ENCODE measurements at places on chromosomes 7 and 10.

GRCh38 chr7:36617408-36617807, 106.9 kb downstream of the AOAH start:
- DNase-seq: no peak

DNA sequence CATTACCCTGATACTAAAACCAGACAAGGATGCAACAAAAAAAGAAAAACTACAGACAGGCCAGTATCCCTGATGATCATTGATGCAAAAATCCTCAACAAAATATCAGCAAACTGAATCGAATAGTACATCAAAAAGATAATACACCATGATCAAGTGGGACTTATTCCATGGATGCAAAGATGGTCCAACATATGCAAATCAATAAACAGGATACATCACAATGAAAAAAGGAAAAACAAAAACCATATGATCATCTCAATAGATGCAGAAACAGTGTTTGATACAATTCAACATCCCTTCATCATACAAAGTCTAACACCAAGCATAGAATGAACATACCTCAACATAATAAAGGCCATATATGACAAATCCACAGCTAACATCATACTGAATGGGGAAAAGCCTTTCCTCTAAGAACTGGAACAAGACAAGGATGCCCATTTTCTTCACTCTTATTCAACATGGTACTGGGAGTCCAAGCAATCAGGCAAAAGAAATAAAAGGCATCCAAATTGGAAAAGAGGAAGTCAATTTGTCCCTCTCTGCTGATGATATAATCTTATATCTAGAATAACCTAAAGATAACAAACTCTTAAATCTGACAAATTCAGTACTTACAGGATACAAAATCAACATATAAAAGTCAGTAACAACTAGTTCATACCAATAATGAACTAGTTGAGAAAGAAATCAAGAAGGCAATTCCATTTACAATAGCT, 48.8 kb upstream of the ASAH2 start:
- no peak for DNase-seq

GRCh38 chr7:106134241-106134640, 22.1 kb upstream of the SYPL1 start:
- DNase-seq: no peak

GRCh38 chr10:74029943-74030342, 32.0 kb downstream of the VCL start:
- DNase-seq: no peak

- DNase-seq: no peak
These were observed 25.2 kb downstream of the DNAJB12 start for GRCh38 chr10:72329290-72330068.

DNA sequence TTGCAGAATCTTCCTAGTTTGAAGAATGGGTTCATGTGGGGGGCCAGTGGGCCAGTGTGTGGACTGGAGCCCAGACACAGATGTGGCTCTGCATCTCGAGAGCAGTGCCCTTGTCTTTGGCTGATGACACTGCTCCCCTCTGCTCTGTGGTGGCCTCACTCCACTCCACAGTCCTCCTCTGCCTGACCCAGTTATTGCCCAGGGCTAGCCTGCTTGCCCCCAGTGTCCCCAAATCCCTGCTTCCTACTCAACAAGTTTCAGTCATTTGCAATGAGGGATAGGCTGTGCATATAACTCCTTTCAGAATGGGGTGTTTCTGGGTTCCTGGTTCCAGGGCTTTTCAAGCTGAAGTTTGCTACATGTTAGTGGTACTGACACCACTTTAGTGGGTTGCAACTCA, 177.5 kb downstream of the SNX10 start:
- no peak for DNase-seq

GRCh38 chr10:49761789-49762565, at the start of gene OGDHL:
OGDHL (minus strand) TSS chr10:49762323; CDS start chr10:49758592, 3,731 bp downstream.
- peak; percentile 49 for DNase-seq

- no peak for DNase-seq
These were observed 21.4 kb upstream of the ZNF862 start for GRCh38 chr7:149816794-149817193.

GRCh38 chr10:62459072-62459471, 84.9 kb downstream of the ZNF365 start:
- DNase-seq: no peak
